ENCODE measurements at places on chromosomes 5 and 9. TPM values are rescaled to one million over a fixed set of nuclear protein-coding genes. Genes with fewer than 3 reads are reported as not detected.

The THG1L gene
- 0.32 TPM for total RNA-seq

The MLANA gene
- total RNA-seq: not detected

The CTXN3 gene
- total RNA-seq: not detected

The MARCHF6 gene
- 47.0 TPM for total RNA-seq

The ZNF354C gene
- 3.0 TPM for total RNA-seq

The NME5 gene
- not detected for total RNA-seq

The SPINK5 gene
- total RNA-seq: not detected

The AP3S1 gene
- total RNA-seq: 140 TPM

The POU5F2 gene
- 1.5 TPM for total RNA-seq

The ORM2 gene
- 0.64 TPM for total RNA-seq

The PCDHGC3 gene
- total RNA-seq: 51.4 TPM

The GFI1B gene
- total RNA-seq: not detected

The KCNIP1 gene
- total RNA-seq: not detected

The KLHL3 gene
- total RNA-seq: 7.5 TPM

The MAMDC2 gene
- total RNA-seq: 3.4 TPM

The CEP72 gene
- total RNA-seq: 0.32 TPM

The CKMT2 gene
- total RNA-seq: 0.43 TPM

The CBY3 gene
- not detected for total RNA-seq

The PFN3 gene
- not detected for total RNA-seq
